ENCODE measurements at places on chromosomes 2 and 18.

GRCh38 chr2:112577756-112578155, 6.7 kb upstream of the CHCHD5 start:
- DNase-seq = no peak

DNA sequence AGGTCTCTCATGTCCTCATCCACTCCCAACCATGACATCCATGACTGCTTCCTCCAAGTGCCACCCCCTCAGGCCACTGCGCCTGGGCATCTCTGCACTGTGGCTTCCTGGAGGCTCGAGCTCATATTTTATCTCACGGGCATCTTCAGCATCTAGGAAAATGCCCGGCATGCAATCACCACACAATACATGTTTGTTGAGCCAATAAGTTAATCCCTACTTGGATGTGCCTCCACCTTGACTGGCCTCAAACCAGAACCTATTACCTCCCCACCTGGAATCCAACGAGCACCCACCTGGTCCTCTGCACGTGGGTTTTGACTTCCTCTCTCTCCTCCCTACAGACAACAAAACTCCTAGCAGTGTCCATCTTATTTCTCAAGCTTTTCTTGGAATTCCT, 198.9 kb upstream of the REV1 start:
- no peak for DNase-seq

GRCh38 chr2:238714038-238714528, 133.8 kb upstream of the TWIST2 start:
- no peak for DNase-seq

- DNase-seq = no peak
Observed at GRCh38 chr2:233807966-233808935, 30.1 kb downstream of the MROH2A start.

- DNase-seq = no peak
Observed at GRCh38 chr2:235433860-235434259, 60.0 kb upstream of the AGAP1 start.

- DNase-seq = no peak
Observed at GRCh38 chr2:61433606-61434005, 37.3 kb downstream of the USP34 start.

DNA sequence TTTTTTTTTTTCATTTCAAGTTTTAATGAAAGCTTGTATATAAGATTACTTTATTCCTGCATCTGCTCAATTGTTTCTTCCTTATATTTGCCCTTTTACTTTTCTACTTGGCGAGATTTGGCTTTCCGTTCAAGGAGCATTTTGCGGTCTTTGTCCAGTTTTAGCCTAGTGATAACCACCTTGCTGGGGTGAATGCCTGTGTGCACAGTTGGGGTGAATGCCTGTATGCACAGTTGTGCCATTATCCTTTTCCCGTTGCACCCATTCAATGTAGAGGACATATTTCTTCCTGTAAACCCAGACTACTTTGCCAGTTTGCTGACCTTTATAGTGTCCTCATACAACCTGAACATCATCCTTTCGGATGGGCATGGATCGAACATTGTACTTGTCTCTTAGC, 12.0 kb downstream of the ZNF236 start:
- no peak for DNase-seq

DNA sequence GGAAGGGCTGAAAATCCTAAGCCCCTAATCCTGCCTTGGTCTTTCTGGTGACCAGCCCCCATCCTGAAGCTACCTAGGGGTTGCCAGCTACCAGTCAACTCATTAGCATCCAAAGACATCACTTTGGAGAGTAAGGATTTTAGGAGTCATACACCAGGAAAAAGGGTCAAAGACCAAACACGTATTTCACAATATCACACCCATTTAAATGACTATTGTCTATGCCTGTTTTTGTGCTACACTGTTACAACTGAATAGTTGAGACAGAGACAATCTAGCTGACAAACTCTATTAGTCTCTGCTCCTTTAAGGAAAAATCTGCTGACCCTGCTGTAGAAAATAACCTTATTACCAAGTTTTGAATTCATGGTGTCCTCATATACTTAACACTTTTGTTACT, 21.0 kb upstream of the RBBP8 start:
- DNase-seq = no peak

DNA sequence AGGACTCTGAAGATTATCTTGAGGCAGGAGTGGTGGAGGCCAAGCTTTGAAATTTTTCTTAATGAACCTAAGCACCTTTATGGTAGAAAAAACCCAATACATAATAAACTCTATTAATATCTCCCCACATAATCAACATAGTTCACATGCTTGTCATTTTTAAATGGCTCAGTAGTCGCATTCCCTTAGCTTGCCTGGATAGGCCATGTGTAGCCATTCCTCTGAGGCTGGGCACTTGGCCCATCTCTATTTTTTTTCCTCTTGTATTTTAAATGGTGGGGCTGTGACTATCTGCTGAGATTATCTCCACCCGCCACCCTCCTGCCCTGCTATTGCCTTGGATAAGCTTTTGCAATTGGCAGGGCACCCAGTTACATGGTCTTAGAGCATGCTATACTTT, 143.1 kb downstream of the FHOD3 start:
- DNase-seq = no peak

DNA sequence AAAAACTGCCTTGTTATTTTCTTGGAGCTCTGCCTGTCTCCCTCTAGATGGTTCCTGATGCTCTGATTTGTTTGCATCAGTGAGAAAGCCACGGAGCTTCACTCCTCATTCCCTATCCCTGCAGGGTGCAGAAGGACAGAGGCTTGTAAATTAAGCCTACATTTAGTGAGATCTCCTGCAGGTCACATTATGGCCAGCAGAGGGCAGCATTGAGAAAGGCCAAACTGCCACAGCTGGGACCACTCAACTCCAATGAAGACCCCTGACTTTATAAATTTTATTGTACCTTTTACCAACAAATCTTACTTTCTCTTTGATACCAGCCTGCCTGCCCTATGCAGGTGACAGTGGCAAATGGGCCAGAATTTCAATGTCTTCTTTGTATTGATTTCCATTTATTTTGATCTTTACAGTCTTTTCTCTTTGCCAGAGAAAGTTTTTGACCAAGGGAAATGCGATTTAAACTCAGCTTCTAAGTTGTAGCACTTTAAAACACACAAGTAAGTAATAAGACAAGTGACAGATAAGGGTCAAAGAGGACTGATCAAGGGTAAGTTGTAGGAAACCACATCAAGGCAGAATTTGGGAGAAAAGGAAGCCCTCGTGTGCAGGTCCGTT, 1029.1 kb upstream of the KLHL29 start:
- no peak for DNase-seq

DNA sequence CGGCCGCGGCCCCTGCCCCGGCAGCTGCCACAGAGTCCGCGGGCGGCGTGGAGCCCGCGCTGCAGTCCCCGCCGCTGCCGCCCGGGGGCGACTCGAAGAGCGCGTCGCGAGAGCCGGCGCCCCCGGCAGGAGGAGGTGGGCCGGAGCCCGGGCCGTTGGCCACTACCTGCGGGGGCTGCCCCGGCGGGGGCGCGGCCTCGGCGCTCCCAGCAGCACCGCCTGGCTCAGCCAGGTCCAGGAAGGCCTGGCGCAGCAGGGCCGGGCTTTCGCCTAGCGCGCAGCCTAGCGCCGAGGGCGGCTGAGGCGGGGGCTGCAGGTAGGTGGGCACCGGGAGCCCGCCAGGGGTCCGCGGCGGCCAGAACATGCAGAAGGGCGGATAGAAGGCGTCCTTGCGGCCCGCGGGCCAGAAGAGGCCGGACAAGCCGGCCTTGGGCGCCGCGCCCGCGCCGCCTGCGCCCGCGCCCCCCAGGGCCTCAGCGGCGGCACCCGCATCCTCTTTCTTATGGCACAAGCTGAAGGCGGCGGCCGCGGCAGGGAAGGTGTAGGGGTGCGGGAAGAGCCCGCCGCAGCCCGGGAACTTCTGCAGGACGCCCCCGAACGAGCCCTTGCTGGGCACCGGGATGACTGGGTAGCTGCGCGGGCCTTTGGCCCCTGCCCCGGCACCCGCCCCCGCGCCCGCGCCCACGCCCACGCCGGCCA, 3.9 kb downstream of the SKOR2 start:
- no peak for DNase-seq

GRCh38 chr2:95391641-95392310, 10.7 kb upstream of the FAHD2A start:
- DNase-seq = no peak

GRCh38 chr18:49756671-49757362, 56.5 kb downstream of the ACAA2 start:
- no peak for DNase-seq

DNA sequence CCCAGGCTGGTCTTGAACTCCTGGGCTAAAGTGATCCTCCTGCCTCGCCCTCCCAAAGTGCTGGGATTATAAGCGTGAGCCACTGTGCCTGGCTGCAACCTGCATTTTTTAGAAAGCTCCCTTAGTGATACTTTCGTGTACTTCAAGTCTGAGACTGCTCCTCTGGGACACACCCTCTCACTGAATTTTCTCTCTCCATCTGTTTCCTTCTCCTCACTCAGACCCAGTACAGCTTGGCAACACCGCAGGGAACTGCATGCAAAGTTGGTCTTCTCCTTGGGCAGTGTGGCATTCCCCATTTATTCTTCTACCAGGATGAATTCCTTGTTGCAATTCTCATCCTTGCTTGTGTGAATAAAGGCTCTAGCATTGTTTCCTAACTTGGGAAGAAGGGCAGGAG, 175.9 kb downstream of the LPIN1 start:
- DNase-seq = no peak

DNA sequence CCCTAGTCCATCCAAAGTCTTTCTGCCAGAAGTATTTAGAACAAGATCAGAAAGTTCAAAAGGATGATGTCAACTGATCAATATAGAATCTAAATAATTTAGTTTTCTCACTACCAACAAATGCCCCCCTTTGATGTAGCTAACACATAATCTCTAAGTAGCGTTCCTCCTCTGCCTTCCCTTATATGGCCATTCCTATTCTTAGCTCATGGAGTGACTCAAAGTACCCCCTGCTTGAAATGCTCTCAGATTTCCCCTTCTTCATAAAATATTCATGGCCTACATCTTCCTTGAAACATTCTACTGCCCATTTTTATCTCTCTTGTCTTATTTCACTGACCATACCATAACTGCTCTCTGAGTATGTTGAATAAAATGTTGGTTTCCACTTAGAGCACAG, 151.5 kb downstream of the UPP2 start:
- no peak for DNase-seq

DNA sequence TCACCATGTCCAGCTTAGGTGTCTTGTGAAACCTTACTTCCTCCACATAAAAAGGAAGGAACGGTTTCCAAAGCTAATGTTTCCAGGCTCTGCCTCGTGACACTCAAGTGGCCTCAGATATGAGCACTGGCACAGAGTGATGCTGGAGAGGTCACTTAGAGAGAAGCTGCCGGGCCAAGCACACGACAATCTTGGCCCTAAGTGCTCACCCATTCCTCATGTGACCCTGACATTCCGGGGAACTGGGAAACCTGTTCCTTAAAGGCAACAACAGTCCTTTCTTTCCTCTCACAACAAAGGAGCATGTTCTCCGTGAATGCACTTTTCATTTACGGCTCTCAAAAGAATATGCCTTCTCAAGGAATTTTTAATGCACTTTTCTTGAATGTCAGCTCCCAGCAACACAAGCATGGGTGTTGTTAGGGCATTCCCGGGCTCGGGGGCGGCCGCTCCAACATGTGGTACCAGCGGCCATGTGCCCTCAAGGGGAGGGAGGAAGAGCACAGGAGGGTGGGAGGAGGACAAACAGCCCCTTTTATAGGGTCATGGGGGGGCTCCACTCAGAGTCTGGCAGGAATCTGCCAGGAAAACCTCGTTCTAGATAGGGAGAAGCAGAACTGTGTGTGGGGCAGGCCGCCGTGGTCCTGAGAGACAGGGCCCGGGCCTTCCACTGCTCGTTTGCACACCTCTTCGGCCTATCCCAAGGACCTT, 118.6 kb downstream of the MBP start:
- no peak for DNase-seq

DNA sequence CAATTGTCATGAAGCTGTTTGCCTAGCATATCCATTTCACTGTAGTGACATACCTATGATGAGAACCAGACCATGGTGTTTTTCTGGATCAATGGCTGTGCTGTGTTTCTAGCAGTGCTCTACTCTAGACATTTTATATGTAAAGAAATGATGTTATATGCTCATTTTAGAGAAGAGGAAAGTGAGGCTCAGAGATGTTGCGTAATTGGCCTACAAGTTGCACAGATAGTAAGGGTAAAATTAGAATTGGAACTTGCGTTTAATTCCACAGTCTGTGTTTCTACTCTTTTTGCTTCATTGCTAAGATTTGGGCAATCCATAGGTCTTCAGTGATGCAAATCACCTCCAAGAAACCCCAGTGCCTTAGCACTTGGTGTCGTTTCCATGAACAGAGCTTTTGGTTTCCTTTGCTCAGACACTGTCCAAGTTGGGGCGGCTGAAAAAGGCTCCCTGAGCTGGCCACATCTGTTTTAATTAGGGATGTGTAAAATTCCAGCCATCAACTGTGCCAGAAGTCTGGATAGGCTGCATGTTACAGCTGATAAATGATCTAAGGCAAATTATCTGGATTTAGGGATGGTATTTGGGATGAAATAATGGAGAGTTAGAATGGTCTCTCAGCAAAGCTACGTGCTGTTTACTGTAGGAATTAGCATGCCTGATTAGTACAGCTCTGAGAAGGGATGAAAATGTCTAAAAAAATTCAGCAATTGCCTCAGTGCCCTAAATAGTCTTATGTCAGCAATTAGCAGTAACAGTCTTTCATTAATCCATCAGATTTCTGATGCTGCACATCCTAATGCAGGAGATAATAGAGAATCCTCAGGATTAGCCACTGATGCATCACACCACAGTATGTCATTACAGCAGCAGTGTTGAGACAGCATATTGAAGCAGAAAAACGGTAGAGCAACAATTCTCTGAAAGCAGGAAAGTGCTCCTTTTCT, 65.3 kb downstream of the PTPRM start:
- DNase-seq = no peak

DNA sequence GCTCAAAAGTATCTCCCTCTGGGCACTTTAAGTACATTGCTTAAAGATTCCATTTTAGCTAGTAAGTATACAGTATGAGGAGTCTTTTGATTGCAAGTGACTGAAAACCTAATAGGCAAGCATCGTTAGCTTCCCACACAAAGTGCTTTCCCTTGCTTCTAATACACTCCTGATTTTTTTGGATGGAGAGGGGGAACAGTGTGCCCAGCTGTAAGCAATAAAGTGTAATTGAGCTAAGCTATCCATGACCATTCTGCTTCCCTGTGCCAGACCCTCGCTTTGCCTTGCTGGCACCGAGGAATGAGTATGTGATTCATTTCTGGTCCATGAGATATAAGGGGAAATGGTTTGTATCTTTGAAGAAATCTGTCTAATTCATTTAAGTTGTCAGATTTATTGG, 3.8 kb upstream of the ZNF24 start:
- no peak for DNase-seq

- no peak for DNase-seq
Observed at GRCh38 chr18:70276416-70277191, 12.2 kb upstream of the SOCS6 start.

- no peak for DNase-seq
Observed at GRCh38 chr2:134232868-134233727, 20.8 kb upstream of the MGAT5 start.

GRCh38 chr18:48915626-48916425, 34.9 kb downstream of the SMAD7 start:
- DNase-seq = no peak

- DNase-seq = no peak
Observed at GRCh38 chr2:241039416-241039815, 41.0 kb downstream of the SNED1 start.
